AG04450 (cell line): ENCODE measurements at places on chromosomes 3 and 15. TPM values are rescaled to one million over a fixed set of nuclear protein-coding genes. Genes with fewer than 3 reads are reported as not detected.
A peak's percentile ranks its signal among the peaks of the same experiment; 100 is the strongest.

DNA sequence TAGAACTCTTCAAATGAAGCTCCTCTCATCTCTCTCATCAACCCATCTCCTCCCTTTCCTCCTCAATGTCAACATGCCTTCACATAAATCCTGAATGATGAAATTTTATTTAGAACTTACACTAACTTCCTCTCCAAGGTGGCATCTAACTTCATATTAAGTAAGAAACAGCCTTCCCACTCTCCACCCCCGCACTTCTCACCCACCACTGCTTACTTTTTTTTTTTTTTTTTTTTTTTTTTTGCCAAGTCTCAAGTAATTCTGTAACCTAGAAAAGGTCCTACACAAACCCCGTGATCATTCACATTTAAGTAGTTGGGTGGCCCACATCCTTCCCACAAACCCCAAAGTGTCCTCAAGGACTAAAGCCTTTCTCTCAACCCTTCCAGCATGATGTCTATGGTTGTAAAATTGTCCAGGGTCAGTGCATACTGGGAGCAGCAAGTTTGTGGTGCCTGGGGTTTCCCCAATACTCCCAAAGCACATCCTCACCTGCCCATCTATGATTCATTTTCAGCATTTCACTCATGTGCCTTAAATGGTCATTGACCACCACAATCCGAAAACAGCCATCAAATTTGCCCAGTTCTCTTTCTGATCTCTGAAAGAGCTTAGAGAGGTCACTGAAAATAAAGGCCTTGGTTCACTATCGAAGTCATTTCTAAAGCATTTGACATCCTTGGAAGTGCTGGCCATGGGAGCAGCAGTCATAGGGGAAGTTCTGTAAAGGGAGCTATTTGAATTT, 47.2 kb downstream of the CD86 start:
- DNase-seq = no peak

- DNase-seq = no peak
Measured at GRCh38 chr3:13161021-13161759, 88.0 kb upstream of the IQSEC1 start.

TGM4 gene
- polyA plus RNA-seq = 0.02 and 0.12 TPM in 2 replicates

- DNase-seq = no peak
Measured at GRCh38 chr3:13338231-13338630, 81.9 kb downstream of the NUP210 start.

DNA sequence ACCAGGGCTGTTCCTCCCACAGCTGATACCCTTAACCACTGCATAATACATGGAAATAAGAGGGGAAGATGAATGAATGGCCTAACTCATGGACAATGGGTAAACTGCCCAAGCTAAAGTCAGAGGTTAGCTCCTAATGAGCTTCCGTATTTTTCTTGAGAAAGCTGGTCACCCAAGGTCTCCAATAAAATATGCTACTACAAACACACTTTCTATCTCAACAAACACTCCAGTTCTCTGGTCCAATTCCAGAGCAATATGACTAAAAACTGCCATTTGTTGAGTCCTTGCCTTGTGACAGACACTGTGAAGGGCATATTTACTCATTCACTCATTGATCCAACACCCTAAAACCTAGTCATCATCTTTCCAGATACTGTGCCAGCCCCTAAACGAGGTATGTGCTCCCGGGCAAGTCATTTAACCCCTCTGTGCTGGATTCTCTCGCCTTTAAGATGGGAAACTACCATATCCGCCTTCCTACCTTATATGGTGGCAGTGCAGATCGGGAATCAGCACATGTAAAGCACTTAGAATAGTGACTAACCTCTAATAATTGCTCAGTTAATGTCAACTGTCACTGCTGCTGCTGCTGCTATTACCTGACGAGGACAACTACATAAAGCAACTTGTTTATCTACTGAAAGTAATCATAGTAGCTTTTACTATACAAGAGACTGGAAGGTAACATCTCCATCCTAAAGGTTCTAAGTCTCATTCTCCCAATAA, 89.1 kb downstream of the XXYLT1 start:
- no peak for DNase-seq

DNA sequence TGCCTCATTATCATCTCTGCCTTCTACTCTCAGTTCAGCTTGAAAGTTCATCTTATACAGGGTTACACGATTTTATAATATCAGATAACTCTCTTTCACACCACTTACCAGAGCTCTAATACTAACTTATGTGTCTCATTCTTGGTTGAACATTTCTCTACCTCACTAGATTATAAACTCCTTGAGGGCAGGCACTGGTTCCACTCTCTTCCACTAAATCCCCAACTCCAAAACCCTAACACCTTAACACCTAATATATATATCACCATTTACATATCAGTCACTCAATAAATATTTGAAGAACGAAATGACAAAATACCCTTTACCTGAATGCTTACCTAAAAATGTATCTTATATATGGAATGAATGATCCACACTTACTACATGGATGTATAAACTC, 977.2 kb downstream of the FHIT start:
- no peak for DNase-seq

GRCh38 chr3:181050738-181051137, 61.2 kb upstream of the DNAJC19 start:
- no peak for DNase-seq

DNA sequence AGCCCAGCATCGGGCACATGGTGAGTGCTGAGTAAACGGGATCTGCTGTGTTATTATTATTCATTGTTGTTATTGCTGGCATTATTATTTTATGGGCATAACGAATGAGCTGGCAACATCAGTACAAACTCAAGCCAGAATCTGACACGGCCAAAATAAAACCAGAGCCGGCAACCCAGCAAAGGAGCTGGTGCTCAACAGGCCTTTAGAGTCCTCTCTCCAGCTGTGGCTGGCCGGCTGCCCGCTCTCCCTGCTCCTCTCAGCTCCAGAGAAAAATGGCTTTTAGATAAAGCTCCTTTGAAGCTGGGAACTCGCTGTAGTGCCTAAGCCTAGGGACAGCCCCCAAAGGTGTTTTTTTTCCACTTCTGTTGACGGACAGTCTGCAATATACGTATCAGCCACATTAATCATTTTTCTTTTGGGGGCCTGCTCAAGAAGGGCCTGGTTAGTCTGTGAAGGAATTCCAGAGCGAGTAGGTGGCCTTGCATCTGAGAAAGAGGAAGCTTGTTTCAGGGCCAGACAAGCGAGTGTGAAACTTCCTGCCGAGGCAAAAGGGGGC, 193.9 kb upstream of the UBE2E1 start:
- peak; percentile 29 for DNase-seq

GRCh38 chr3:113245761-113246161, 34.4 kb downstream of the BOC start:
- no peak for DNase-seq

DNA sequence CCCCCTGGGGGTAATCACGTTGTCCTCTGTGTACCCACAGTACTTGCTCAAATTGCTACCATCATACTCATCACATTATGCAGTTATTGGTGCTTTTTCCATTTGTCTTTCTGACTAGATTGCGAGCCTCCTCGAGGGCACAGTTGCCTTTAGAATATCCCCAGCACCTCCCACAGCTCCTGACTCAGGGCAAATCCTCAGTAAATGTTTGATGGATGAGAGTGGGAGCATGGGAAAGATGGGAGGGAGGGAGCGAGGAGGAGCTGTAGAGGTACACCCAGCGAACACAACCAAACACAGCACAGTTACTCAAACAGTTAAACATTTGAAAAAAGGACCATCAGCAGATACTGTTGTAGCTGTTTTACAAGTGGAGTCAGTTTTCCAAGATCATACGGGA, 27.9 kb downstream of the SIDT1 start:
- DNase-seq = no peak

- no peak for DNase-seq
Measured at GRCh38 chr3:159982442-159982974, 6.1 kb upstream of the IL12A start.

DNA sequence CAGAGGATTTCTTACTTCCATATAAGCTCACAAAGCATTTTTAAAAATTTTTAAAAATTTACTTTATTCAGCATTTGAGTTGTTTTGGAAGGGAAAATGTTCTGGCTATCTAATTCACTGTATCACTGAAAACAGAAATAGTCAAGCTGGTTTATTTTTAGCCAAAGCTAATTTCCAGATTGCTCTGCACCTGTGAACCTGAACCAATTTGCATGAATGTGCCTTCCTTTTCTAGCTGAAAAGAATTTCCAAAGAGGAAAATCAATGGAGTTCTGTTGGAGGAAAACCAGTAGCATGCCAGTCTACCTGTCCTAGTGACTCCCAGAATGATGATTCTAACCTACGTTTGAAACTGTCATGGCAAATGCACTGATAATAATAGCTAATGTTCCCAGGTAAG, 134.2 kb upstream of the LIPC start:
- DNase-seq = no peak

GRCh38 chr3:77500721-77501120, 460.8 kb downstream of the ROBO2 start:
- no peak for DNase-seq

GRCh38 chr15:74812533-74812932, at the start of gene LMAN1L:
TSS of gene LMAN1L (plus strand) at chr15:74812835. CDS start at chr15:74812855, 20 bp downstream.
- no peak for DNase-seq

IMPG2 gene
- 0.17 and 0.19 TPM in 2 replicates for polyA plus RNA-seq

ARGFX gene
- not detected in 2 replicates for polyA plus RNA-seq

DNA sequence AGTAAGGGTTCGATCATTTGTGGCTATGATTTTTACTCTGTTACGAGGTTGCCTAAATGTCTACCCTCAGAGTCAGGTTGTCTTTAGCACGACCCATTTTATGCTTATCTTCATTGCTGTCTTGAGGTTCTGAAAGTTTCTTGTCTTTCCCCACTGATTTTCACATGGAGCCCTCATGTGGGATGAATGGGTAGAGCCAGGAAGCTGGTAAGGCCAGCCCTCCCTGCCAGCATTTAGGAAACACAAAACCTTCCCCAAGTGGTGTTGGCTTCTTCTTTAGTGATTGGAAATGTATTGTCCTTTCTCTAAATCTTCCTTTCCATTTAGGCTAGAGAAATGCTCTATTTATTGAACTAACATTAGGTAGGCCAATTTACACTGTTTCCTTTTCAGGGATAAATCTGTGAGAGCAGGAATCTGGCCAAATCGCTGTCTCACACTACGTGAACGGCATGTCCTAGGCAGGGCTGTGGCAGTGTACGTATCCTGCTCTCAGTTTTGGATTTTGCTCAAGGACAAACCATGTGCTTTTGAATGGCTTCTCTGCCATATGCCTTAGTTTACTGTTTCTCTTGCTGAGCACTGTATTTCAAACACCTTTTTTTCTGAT, 43.7 kb downstream of the MYZAP start:
- no peak for DNase-seq

DNA sequence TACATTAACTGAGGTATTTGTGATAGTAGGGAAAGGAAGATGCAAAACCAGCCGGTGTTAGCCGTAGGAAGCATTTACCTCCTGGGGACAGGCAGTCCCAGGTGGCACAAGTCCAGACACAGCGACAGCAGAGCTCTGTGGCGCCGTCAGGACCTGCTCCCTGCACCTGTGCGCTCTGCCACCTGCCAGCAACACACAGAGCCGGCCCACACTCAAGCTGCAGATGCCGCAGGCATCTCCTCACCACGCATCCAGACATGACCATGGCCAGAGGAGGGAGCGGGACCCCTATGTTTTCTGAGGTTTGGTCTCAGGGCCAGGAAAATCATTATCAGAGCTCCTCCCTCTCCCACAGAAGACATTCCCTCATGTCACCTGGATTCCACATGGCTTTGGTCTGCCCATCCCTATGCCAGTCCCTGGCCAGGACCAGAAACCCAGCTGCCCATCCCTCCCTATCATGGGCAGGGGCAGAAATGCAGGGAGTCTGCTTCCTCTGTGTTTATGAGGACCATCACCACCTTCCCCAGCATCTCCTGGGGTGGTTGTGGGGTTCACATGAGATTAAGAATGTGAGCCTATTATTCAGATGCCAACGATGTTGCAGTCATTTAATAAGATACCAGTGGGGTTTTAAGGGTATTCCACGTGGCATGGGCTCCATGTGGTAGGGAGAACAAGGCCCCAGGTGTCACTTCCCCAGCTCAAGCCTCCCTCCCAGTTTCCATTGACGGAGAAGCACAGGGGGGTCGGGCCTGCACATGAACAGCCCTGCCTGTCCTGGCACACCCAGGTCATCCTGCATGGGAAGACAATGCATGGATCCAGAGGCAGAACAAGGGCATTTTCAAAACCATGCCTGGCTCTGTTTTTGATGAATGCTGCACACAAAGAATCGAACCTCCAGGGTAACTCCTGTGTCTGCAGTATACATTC, 251.1 kb downstream of the OCA2 start:
- no peak for DNase-seq

GRCh38 chr15:88535100-88535499, 11.4 kb downstream of the DET1 start:
- no peak for DNase-seq

OIP5 gene
- polyA plus RNA-seq = 2.9 and 3.9 TPM in 2 replicates

GRCh38 chr3:41106691-41107090, 92.6 kb upstream of the CTNNB1 start:
- no peak for DNase-seq

DNA sequence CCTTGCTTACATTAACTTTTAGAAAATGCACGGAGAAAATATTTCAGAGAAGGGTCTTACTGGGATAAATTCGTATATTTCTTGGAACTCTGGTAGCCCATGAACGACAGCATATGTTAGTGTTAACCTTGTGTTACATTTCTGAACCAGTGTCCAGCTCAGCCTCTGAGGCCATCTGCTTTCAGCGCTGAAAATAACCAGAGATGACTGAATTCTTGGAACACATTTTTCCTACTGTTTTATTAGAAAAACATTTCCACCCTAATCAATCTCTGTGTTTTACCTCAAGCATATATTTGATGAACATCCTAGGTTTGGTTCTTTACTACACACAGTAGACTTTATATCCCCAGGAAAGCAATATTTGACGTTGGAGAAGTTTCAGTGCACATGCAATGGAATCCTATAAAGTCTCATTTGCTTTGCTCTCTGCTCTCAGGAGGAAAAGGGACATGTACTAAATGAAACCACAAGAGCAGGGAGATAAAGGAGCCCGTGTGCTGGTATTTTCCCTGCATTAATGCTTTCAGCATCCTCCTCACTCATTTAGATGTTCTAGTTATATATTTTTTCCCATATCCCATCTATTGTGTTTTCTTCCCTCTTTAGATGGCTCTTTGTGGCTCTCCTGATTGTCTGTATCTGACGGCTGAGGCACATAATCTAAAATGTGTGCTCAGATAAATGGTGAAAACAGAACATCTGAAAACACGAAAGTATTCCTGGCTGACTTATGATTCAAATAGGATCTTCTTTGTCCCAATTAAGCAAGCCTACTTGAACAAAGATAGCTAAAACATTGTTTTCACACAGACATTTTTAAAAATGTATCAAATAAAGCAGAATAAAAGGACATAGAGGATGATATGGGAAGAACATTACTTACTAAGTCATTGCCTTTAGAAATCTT, 151.7 kb upstream of the KCNMB2 start:
- DNase-seq = no peak

ROBO1 gene
- polyA plus RNA-seq = 61.6 and 66.0 TPM in 2 replicates

DNA sequence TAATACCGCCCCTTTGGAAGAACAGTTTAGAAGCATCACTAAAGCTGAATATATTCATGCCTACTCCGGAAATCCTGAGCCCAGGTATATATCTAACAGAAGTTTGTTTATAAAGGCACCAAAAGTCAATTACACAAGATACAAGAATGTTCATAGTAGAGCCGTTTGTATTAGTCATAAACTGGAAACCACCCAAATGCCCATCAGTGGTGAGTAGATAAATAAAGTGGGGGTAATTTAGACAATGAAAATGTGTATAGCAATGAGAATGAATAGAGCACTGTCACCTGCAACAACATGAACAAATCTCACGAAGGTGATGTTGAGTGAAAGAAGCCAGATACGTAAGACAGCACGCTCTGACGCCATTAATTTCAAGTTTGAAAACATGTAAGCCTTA, 68.3 kb upstream of the GLCE start:
- DNase-seq = no peak

PRRT3 gene
- 3.4 and 4.2 TPM in 2 replicates for polyA plus RNA-seq
